ENCODE measurements at places on chromosomes 16 and 17.

GRCh38 chr16:67537270-67537635 lies 8.6 kb downstream of the RIPOR1 start:
- DNase-seq = no peak

GRCh38 chr17:5695480-5695879 lies 111.2 kb upstream of the NLRP1 start:
- no peak for DNase-seq

DNA sequence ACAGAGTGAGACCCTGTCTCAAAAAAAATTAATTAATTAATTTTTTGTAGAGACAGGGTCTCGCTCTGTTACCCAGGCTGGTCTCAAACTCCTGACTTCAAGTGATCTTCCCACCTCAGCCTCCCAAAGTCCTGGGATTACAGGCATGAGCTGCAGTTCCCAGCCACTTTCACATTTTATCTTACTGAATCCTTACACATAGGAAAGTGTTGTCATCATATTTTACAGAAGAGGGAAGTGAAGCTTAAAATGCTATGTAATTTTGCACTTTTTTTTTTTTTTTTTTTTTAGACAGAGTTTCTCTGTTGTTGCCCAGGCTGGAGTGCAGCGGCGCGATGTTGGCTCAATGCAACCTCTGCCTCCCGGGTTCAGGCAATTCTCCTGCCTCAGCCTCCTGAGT lies 21.1 kb upstream of the ZNF629 start:
- no peak for DNase-seq

DNA sequence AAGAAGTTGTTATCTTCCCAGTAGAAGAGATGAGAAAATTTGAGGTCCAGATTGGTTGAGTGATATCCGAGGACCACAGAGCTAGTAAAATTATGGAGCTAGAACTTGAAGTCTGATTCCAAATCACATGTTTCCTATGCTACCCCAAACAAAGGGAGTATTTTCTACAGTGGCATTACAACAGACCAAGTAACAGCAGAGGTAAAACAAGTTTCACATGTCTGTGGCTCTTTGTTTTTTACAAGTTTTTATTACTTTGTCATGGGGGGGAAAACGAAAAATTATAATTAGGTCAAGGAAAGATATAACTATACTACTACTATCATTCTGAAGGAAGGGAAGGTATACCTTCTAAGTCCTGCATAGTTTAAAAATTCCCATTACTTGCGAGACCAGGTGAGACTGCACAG lies 49.4 kb downstream of the KANSL1 start:
- no peak for DNase-seq

GRCh38 chr17:32519228-32520103 lies 32.7 kb downstream of the CDK5R1 start:
- DNase-seq = peak; percentile 42

- DNase-seq = no peak
Measured at GRCh38 chr16:25089351-25089750, 22.2 kb upstream of the LCMT1 start.
